Foreskin fibroblast (primary cell): ENCODE measurements at places on chromosomes 4 and X.
A peak's percentile ranks its signal among the peaks of the same experiment; 100 is the strongest.

GRCh38 chr4:131613824-131614216 lies 1535.3 kb upstream of the PCDH10 start:
- peak; percentile 2 for DNase-seq

DNA sequence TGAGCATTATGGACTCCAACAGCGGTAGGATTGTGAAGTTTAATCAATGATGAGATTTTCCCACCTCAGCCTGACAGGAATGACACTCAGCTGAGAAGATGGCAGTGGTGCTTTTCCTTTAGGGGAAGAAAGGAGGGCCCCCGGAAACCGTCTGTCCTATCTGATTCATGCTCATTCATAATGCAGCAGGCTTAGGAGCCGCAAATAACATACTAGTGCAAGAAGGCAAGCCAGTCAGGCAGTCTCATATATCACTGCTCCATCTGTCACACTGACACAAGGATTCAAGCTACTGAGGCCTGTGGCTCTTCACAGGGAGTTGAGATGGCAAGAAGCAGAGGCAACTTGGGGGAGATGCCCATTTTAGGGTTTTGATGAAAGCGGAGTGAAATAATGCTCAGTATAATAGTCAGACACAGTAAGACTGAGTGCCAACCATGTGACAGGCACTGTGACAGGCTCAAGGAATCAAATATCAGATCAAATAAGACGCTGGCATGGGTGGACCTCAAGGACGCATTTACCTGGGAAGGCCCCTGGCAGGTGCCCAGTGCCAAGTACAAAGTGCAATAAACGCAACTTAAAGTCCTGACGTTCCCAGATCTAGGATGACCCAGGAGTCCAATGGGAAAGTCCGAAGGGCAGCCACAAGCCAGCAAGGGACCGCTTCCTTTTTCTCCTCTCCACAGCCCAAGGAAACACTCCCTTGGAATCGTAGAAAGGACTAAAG lies 63.4 kb downstream of the FHDC1 start:
- DNase-seq, result no peak

GRCh38 chrX:21741364-21741763 lies 16.6 kb downstream of the SMPX start:
- DNase-seq, result no peak

DNA sequence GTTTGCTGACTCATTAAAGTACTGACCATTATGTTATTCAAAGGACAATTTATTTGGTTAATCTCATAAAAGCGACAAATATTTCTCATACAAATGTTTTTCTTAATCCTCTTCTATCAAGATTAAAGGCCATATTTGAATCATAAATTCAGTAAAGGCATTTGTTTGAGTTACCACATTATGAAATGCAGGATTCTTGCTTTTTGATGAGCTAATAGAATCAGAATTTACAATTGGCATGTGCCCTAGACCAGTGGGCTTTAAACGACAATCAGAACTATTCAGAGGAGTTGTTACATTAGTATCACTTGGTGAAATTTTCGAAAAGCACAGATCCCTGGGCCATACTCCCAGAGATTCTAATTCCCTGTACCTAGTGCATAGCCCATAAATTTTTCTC lies 55.3 kb downstream of the KLHL4 start:
- no peak for DNase-seq

- no peak for DNase-seq
Measured at GRCh38 chr4:30755346-30755745, 35.2 kb downstream of the PCDH7 start.

DNA sequence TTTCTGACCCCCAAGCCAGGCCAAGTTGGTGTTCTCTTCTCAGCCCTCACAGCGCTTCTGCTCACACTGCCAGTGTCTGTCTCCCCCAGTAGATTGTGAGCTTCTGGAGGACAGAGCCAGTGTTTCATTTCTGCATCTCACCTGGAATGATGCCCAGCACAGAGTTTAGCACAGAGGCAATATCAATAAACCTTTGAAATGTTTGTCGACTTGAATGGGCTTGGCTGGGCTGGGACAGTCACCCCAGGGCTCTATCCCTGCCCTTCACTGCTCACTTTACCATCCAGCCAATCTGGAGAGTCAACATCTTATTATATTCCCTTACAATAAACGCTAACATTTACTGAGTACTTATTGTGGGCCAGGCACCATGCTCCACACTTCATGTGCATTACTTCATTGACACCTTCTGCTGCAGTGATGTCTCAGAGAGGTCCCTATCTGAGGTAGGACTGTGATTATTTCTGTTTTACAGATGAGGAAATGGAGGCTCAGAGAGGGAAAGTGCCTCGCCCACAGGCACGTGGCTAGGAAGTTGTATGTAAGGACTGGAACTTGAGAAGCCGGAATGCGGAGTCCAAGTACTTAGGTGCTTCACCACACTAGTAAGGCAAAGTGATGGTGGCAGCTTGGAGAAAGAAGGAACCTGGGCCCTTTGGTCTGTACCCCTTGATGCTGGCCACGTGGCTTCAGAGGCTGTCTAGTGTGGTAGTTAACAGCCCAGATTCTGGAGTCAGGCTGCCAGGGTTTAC lies 19.5 kb downstream of the EFNB1 start:
- DNase-seq, result no peak

DNA sequence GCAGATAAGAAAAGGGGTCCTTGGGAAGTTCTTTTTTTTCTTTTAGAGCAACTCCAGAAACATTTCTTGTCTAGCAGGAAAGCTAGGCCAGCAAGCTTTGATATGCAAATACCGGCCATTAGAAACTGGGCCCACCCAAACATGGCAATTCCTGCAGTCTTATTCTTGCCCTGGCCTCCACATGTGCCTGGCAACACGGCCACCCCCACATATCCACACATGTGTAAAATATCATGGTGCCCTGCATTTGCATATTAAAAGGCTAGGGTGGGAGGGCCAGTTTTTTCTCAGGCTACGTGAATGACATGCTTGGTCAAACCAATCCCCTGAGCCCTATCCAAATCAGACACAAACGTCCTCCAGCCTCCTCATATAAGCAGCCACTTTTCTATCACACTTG lies 171.7 kb upstream of the ZCCHC13 start:
- no peak for DNase-seq

GRCh38 chr4:96407738-96408463 lies 568.0 kb downstream of the PDHA2 start:
- no peak for DNase-seq

- no peak for DNase-seq
Measured at GRCh38 chrX:106948641-106949040, 28.4 kb downstream of the CLDN2 start.

DNA sequence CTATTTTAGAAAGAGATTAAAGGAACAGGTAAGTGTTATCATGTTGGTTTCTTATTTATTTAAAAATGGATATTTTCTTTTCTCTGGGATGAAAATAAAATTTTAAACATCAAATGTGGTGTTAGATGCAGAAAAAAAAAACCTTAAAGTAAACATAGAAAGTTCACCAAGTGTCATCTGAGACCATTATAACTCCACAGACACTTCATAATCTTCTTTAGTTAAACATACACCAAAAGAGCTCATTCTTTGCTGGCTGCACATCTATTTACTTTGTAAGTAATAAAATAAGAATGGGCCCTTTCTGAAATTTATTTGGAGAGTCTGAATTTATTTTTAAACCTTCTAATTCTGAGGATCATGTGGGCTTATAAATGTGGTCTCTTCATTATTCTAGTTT lies 460.7 kb upstream of the CTSO start:
- no peak for DNase-seq

- DNase-seq, result no peak
Measured at GRCh38 chr4:171759274-171759673, 53.9 kb upstream of the GALNTL6 start.

- no peak for DNase-seq
Measured at GRCh38 chr4:76518241-76518640, 83.2 kb downstream of the SHROOM3 start.
